ENCODE measurements at places on chromosomes 2 and 18.
A peak's percentile ranks its signal among the peaks of the same experiment; 100 is the strongest.

- DNase-seq, result no peak
Measured at GRCh38 chr2:206920310-206920709, 19.0 kb upstream of the CPO start.

DNA sequence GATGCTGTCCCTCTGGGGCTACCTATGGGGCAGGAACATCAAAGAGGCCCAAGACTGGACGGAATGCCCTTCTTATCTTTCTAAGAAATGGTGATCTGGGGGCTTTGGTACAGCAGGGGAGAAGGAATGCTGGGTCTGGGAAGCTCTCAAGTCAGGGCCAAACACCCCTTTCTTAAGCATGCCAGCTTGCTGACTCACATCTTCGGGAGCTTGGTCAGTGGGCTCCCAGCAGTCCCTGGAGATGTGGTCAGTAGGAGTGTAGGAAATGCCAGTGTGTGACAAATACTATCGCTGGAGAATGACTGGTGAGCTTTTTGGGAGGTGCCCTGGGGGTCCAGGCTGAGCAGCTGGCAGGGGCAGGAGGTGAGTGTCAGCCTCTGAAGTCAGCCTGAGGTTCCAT, 105.0 kb upstream of the CDC42EP3 start:
- DNase-seq, result peak; percentile 2

DNA sequence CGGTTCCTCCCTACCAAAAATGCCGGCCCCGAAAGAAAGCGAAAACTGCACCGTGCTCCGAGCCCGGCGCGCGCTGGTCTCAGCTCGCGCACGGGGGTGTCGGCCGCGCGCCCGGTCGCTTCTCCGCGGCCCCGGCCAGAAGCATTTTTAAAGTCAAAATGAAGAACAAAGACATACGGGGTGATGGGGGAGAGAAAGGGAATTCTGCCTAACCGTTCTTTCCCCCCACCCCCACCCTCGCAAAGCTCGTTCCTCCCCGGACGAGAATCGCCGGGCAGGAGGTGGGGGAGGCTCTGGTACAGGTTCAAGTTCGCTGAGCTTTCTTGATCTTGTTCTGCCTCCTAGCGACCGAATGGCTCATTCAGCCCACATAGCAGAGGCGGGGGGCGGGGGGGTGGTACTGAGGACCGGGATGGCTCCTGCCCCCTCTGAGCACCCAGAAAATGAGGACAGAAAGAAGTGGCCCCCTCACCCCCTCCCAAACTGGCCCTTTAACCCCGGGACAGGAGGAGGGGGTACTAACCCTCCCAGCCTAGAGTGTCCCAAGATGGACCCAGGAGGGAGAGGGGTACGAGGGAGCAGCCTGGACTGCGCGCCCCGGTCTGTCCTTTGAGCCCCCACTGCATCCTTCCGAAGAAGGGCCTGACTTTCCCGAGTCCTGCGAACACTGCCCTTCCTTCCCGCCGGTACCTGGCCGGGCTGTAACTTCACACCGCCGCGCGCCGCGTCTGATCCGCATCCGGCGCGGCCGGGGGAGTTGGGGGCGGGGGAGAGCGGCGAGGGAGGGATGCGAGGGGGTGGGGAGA, 3.1 kb downstream of the BCL11A start:
- no peak for DNase-seq

- no peak for DNase-seq
Measured at GRCh38 chr2:164430166-164430783, 191.0 kb downstream of the GRB14 start.

DNA sequence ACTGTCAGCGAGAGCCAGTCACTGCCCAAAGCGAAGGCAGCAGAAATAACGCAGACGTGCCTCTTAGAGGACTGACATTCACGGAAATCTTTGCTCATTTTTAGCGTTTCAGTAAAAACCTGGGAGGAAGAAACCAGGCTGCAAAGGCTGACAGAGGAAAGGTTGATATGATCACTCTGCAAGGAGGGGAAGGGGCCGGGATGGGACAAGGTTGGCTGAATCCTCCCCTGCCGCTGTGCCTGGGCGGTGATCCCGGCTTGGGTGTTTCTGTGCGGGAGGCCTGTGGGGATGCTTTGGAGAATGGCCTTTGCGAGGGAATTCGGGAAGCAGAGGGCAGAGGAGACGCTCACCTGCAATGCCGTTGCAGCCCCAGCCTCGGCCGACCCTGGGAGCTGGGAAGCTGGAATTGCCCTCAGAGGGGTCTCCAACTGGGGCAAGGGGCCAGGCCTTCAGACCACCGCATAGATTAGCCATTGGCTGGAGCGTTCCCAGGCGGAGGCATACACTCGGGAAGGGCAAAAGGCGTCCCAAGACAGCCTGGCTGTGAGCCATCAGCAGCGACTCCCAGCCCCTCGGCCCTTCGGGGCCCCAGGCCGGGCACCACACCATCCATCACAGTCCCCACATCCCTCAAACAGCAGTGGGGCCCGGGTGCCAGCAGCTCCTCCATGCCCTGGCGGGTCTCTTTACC, 111.7 kb upstream of the GPC1 start:
- no peak for DNase-seq

GRCh38 chr2:72347081-72347480, 199.4 kb upstream of the CYP26B1 start:
- no peak for DNase-seq

GRCh38 chr18:8688216-8688800, 17.0 kb upstream of the MTCL1 start:
- no peak for DNase-seq

DNA sequence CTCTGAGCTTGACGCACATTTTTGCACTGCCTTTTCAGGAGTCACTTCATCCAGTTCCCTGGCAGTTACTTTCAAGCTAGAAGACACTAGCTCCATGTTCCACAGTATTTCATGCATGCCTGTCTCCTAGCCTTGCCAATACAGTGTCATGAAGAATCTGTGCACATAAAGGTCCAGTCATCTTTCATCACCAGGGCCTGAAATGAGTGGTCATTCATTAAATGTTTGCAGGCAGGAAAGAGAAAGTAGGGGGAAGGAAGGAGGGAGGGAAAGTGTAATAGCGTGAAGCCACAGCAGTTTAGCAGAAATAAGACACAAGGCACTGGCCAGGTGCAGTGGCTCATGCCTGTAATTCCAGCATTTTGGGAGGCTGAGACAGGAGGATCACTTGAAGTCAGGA, 92.4 kb upstream of the COPS8 start:
- DNase-seq, result no peak

DNA sequence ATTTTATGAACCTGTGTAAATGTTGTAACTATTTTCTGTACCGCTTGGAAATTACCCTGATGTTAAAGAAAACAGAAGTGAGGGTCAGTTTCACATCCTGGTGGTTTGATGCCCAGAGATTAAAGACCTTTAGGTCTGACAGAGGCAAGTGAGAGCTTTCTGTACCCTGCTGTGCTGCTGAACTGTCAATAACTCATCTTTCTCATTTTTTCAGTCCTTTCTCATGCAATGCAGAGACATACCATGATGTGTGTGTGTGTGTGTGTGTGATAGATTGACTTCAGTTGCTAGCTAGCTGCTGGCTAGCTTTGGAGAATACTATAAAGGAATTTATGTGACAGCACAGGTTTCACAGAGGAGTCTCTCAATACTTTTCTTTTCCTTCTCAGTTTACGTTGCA, 2025.6 kb upstream of the LRRTM1 start:
- DNase-seq, result no peak

GRCh38 chr2:64362562-64363026, 91.4 kb upstream of the LGALSL start:
- DNase-seq, result no peak

- no peak for DNase-seq
Measured at GRCh38 chr2:172442072-172442895, 14.9 kb downstream of the ITGA6 start.

DNA sequence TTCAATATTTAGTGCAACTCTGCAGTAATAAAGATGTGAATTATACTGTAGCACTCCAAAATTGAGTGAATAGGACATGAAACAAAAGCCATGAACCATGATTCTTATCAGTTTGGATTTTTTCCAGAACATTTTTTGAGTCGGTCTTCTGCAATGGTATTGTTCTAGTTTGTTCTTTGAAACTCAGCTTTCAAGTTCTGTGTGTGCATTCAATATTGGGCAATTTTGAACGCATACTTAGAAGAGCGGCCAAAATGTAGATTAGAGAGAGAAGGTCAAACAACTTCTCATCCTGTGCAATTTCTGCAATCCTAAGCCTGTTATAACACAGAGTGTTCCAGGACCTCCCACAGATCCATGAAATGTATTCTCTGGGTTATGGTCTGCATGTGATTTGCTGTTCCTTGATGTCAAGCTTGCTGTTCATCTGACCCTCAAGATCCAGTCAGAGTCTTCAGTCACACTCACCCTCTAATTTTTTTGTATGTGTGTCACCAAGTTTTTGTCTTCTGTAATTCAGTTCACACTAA, 48.3 kb downstream of the TSPYL6 start:
- DNase-seq, result no peak

- DNase-seq, result no peak
Measured at GRCh38 chr2:236641051-236641726, 71.6 kb downstream of the ACKR3 start.

DNA sequence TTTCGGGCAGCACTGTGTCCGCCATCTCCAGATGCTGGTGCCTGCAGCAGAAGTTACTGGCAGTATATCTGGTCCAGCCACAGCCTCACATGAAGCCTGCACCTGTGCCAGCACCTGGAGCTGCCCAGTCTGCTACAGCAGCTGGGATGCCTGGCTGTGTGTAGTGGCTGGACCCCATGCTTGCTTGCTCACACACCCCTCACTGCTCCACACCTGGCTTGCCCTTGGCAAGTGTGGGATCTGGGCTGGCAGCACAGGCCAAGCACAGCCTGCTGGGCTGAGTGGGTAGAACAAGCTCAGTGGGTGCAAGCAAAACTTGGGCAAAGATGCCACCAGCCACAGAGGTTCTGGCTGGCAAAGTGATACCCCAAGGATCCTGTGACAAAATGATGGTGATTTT, 209.4 kb upstream of the RASGRP3 start:
- no peak for DNase-seq

- DNase-seq, result no peak
Measured at GRCh38 chr2:171046048-171046560, 114.6 kb downstream of the TLK1 start.

DNA sequence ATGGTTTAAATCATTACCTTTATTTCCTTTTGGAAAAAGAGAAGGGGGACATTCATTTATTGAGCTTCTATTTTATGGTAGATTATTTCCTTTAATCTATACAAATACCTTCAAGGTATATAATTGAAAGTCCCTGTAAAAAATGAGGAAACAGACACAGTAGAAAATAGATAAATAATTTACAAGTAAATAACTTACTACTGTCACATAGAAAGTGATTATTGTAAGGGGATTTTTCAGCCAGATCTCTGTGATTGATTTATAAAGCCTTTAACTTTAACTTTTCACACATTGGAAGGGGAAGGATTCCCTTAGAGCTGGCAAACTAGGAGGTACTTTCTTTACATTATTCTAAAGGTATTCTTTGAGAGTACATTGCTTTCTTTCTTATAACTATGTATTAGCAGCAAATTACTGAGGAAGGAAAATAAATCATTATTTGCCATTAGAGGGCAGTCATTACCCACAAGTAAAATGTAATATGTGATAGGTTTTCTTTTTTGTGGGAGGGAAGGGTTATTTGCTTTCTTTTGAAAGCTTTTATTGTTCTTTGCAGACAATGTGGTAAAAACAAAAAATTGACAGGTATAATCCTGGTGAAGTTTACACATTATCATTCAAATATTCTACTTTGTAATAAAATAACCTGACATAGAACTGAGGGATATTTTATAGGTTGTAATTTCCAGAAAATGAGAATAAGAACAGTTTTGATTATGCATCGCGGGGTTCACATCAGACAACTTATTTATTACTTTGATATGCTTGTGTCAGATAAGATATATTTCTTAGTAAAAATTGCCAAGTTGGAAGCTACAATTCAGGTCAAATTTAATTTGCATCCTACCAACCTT, 24.8 kb upstream of the RPE start:
- DNase-seq, result no peak

GRCh38 chr2:27886322-27886721, 3.9 kb downstream of the RBKS start:
- no peak for DNase-seq

GRCh38 chr2:59961746-59962145, 591.7 kb downstream of the BCL11A start:
- DNase-seq, result no peak

DNA sequence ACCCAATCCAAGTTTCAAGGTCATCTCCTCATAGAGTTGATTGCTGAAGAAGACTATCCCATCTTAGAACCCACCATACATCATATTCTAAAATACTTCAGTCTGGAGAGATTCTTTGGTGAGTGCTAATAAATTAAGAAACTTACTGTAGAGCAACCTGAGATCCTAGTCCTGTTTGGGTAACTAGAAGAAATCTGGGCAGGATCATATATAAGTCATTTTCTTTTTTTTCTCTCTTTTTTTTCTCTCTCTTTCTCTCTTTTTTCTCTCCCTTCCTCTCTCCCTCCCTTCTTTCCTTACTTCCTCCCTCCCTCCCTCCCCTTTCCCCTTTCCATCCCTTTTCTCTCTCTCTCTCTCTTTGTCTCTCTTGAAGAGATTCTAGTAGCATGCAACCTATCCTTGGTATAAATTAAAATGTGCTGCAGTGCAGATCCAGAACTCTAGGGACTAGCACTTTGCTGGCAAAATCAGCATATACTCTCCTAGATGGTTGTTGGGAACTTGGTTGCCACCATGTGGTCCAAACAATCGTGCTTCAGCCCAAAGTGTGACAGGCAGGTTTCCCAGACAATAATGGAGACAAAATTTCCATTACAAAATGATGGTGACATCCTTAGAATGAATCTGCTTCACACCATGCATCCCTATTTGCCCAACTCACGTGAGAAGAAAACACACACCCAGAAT, 399.4 kb upstream of the CELF4 start:
- peak; percentile 7 for DNase-seq

DNA sequence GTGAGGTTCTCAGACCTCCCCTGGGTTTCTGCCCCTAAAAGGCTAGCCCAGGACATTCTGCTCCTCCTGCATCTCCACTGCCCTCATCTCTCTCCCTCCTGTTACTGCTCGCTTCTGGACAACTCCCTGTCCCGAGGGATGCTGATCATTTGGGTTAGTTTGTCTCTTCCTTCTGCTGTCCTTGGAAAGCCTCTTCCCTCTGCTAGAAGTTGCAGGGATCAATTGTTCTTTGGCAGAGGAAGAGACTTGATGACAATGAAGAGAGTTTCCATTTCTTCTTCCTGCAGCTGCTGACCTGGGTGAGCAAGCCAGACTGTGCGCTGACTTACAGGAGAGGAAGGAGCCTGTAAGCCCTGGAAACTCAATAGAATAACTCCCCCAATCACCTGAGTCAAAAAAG, 68.9 kb downstream of the RDH14 start:
- no peak for DNase-seq

- DNase-seq, result no peak
Measured at GRCh38 chr18:13136056-13136903, 82.3 kb upstream of the LDLRAD4 start.

- no peak for DNase-seq
Measured at GRCh38 chr18:48913201-48913600, 37.6 kb downstream of the SMAD7 start.

GRCh38 chr2:227606476-227606875, 7.8 kb downstream of the SCYGR2 start:
- no peak for DNase-seq
